ENCODE measurements at places on chromosomes 1 and 21.

GRCh38 chr1:114043548-114043947 lies 64.3 kb downstream of the OLFML3 start:
- DNase-seq, result no peak

DNA sequence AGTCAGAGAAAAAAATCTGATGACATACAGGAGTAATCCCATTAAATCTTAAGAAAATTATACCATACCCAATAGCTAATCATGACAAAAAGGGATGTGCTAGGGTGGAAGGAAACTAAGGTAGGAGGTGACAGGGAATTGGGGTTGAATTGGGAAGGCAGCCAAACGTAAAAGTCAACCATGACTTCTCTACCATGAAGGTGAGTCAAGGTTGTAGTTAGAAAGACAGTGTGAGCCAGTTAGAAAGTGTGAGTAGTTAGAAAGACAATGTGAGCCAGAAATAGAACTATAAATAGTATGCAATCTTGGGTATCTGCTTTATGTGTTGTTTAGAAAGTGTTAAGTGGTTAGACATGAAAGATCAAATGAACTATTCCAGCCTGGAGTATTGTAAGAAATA lies 556.8 kb downstream of the AGBL4 start:
- DNase-seq, result no peak

- DNase-seq, result no peak
Measured at GRCh38 chr1:2135441-2135841, 59.1 kb downstream of the FAAP20 start.

- no peak for DNase-seq
Measured at GRCh38 chr1:206794294-206794908, 22.1 kb upstream of the IL10 start.
